Trophoblast cell (in vitro differentiated cells and primary cell): ENCODE measurements at places on chromosomes 3 and 15.

DNA sequence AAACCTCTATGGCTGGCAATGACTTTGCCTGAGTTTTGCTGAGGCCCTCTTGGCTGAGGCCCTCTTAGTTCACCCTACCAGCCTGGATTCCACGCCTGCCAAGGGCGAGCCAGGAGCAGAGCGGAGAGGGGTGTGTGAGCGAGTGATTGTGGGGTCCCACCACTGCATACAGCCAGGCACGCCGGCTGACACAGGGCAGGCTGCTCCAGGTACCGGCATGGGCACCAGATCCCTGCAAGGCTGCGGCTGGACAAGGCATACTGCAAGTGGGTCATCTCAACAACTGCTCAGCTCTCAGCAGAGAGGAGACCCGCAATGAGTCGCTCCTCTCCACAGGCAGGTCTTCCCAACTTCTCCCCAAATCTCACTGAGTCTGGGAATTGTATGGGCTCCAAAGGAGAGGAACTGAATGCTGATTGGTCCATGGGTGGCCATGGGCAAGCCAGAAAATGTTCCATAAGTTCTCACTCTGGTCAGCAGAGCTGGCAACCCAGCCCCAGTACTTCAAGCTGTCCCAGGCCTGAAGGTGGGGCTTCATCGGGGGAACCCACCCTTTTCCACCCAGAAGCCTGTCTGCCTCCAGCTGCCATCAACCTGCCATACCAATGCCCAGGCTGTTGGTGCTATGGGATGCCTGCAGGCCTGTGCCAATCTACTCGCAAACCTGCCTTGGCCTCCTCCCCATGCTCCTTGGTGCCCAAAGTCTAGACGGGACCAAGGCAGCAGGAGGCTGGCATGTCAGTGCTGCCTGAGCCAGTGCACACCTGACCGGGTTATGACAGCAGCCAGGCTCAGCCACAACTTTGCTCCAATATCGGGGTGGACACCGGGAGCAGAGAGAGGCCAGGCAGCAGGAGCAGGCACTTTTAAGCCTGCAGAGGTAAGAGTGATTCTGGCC, 1273.6 kb upstream of the GBE1 start:
- DNase-seq = no peak
- H3K36me3 ChIP-seq = no peaks in the 10 kb centered on the region
- no peaks in the 10 kb centered on the region for H3K27me3 ChIP-seq
- no peaks in the 10 kb centered on the region for H3K4me1 ChIP-seq
- no peak overlapping the region for H3K4me3 ChIP-seq

GRCh38 chr3:137172728-137173127, 214.9 kb downstream of the IL20RB start:
- DNase-seq = no peak
- no peaks in the 10 kb centered on the region for H3K27me3 ChIP-seq
- H3K4me1 ChIP-seq = no peaks in the 10 kb centered on the region
- H3K27ac ChIP-seq = no peak overlapping the region

GRCh38 chr3:31004025-31004678, 109.7 kb upstream of the GADL1 start:
- DNase-seq = peak; percentile 95
- H3K4me3 ChIP-seq = no peak overlapping the region
- H3K36me3 ChIP-seq = no peaks in the 10 kb centered on the region
- H3K27me3 ChIP-seq = no peaks in the 10 kb centered on the region

GRCh38 chr3:32862247-32862935, 44.6 kb downstream of the TRIM71 start:
- H3K4me3 ChIP-seq = no peak overlapping the region
- DNase-seq = no peak
- H3K4me1 ChIP-seq = peaks cover 50% of the 10 kb centered on the region
- no peaks in the 10 kb centered on the region for H3K36me3 ChIP-seq
- H3K27ac ChIP-seq = no peak overlapping the region
- no peaks in the 10 kb centered on the region for H3K27me3 ChIP-seq

GRCh38 chr3:40623567-40623966, 98.8 kb downstream of the ZNF621 start:
- no peak for DNase-seq
- H3K4me3 ChIP-seq = no peak overlapping the region
- peaks cover 2% of the 10 kb centered on the region for H3K4me1 ChIP-seq
- H3K27me3 ChIP-seq = no peaks in the 10 kb centered on the region
- H3K36me3 ChIP-seq = no peaks in the 10 kb centered on the region

DNA sequence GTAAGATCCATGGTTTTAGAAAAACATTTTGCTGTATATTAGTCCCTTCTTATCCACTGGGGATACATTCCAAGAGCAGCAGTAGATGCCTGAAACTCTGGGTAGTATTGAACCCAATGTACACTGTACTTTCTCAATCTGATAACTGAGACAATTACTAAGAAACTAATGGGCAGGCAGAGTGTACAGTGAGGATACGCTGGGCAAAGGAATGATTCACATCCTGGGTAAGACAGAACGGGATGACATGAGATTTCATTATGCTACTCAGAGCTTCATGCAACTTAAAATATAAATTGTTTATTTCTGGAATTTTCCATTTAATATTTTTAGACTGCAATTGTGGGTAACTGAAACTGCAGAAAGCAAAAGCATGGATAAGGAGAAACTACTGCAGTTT, 46.2 kb upstream of the TEX55 start:
- no peak overlapping the region for H3K27ac ChIP-seq
- DNase-seq = no peak
- H3K4me3 ChIP-seq = no peak overlapping the region
- H3K4me1 ChIP-seq = no peaks in the 10 kb centered on the region

DNA sequence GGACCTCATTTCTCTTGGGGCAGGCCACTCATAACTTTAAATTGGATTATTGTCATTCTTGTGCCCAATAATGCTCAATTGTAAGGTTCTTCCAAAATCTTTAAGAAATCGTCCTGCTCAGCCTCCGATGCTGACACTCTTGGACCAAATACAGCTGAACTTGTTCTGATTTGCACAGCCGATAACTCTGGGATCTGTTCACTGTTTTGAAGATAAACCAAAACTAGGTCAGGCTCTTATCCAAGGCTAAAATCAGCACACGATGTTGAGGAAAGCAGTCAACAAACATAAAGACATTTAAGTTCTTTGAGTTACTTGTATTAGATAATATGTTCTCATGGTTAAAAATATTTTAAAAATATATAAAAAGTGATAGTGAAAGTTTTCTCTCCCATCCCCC, 52.0 kb upstream of the NEO1 start:
- no peak for DNase-seq
- no peaks in the 10 kb centered on the region for H3K4me1 ChIP-seq
- no peaks in the 10 kb centered on the region for H3K36me3 ChIP-seq
- no peak overlapping the region for H3K27ac ChIP-seq
- H3K27me3 ChIP-seq = no peaks in the 10 kb centered on the region

DNA sequence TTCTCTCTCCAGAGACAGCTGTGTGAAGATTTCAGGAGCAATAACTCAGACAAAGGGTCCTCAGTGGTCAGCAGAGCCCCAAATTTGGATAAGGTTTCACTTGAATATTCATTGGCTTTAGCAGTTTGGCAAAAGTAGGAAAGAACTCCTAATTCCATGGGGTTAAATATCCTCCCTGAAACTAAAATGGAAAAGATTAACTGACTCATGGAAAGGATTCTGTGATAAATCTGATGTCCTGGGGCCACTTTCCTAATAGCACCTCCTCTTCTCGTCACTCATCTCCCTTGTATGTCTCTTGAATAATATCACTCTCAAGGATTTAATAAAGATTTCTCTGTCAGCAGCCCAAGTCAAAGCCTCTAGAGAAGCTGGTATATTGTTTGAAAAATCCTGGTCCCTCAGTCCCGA, 33.3 kb upstream of the TBC1D23 start:
- no peak overlapping the region for H3K4me3 ChIP-seq
- H3K4me1 ChIP-seq = no peaks in the 10 kb centered on the region
- H3K27me3 ChIP-seq = no peaks in the 10 kb centered on the region
- DNase-seq = no peak

- no peak overlapping the region for H3K4me3 ChIP-seq
- DNase-seq = no peak
- H3K27me3 ChIP-seq = no peaks in the 10 kb centered on the region
- no peaks in the 10 kb centered on the region for H3K36me3 ChIP-seq
- peaks cover 4% of the 10 kb centered on the region for H3K4me1 ChIP-seq
Observed at GRCh38 chr15:58348095-58348812, 83.5 kb upstream of the LIPC start.

- no peak for DNase-seq
- no peaks in the 10 kb centered on the region for H3K36me3 ChIP-seq
- H3K4me3 ChIP-seq = no peak overlapping the region
Observed at GRCh38 chr3:189273736-189274135, 102.0 kb downstream of the TPRG1 start.

DNA sequence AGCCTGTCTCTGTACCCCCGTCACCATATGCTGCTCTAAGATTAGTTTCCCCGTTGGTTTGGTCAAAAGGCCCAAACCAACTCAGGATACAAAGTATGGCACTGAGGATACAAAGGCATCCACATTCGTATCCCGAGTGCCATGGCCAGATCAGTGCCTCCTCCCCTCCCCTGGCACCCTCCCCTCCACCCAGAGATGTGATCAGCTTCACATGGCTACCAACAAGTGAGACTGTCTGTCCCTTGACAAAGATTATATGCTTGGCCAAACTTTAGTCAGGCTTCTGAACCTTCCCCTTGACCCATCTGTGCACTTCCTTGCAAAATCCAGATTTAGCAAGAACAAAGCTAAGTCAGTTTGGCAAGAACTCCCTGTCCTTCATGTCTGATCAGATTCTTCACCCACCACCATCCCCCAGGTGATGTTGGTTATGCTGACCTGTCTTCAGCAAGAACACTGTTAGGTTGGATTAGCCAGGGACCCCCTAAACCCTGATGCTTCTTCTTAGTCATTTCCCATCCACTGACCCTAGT, 61.7 kb downstream of the KLF15 start:
- H3K27me3 ChIP-seq = no peaks in the 10 kb centered on the region
- H3K36me3 ChIP-seq = no peaks in the 10 kb centered on the region
- no peak for DNase-seq
- no peaks in the 10 kb centered on the region for H3K4me1 ChIP-seq
- H3K4me3 ChIP-seq = no peak overlapping the region

GRCh38 chr3:108780235-108780634, 23.0 kb upstream of the RETNLB start:
- H3K36me3 ChIP-seq = no peaks in the 10 kb centered on the region
- no peak overlapping the region for H3K4me3 ChIP-seq

DNA sequence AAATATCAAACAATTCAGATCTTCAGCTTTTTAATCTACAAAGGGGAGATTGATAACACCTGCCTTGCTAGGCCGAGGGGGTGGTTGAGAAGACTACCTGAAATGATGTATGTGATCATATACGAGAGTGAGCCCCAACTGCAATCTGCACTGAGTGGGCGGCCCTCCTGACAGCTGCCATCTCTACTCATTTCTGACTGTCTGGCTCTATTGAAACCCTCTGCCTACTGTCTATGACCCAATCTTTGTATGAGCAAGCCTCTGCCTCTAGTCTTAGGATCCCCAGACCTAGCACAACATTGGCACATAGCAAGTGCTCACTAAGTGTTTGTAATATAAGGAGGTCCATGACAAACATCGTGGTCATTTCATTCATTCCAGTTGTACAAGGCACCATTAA, 144.4 kb upstream of the NR2F2 start:
- no peak overlapping the region for H3K4me3 ChIP-seq
- H3K27me3 ChIP-seq = no peaks in the 10 kb centered on the region
- H3K36me3 ChIP-seq = no peaks in the 10 kb centered on the region
- H3K27ac ChIP-seq = no peak overlapping the region

DNA sequence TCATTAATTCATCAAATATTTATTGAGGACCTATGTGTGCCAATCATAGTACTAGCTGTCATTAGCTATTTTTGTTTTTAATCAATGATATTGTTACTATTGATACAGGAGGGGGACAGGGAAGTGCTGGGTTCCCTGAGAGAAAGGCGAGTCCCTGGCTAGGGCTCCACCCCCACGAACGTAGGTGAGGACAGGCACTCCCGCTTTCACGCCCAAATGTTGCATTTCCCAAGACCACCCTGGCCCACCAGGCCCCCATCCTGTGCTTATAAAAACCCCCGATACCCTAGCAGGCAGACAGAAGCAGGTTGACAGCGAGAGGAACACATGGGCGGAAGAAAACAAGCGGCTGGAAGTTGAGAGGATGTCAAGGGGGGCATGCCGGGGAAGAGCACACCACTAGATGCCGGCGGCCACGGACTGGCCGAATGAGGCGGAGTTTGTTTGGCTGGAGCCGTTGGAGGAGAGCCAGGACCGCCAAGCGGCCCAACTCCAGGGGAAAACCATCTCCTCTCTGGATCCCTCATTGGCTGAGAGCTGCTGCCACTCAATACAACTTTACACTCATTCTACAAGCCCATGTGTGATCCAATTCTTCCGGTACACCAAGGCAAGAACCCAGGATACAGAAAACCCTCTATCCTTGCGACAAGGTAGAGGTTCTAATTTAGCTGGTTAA, 798.7 kb upstream of the SEMA6D start:
- H3K27me3 ChIP-seq = no peaks in the 10 kb centered on the region
- H3K4me3 ChIP-seq = no peak overlapping the region
- H3K27ac ChIP-seq = no peak overlapping the region

DNA sequence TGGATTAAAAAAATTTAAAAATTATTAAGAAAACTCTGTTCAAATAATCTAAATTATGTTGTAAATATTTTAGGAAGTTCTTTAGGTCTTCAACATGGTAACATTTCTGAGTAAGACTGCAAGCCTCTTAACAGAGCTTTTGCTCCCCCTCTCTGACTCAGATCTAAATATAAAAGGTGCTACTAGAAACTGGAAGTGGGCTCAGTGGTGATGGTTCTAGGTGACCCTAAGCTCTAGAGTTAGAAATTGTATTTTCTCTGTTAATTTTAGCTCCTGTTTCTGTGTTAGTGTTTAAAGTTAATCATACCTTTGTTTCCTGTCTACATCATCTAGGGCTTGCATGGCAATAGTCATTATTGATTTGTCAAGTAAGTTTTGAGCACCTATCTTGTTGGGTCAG, 159.9 kb upstream of the MEIS2 start:
- no peaks in the 10 kb centered on the region for H3K27me3 ChIP-seq
- no peaks in the 10 kb centered on the region for H3K36me3 ChIP-seq
- no peak for DNase-seq
- no peak overlapping the region for H3K4me3 ChIP-seq
- H3K27ac ChIP-seq = no peak overlapping the region
- H3K4me1 ChIP-seq = no peaks in the 10 kb centered on the region

DNA sequence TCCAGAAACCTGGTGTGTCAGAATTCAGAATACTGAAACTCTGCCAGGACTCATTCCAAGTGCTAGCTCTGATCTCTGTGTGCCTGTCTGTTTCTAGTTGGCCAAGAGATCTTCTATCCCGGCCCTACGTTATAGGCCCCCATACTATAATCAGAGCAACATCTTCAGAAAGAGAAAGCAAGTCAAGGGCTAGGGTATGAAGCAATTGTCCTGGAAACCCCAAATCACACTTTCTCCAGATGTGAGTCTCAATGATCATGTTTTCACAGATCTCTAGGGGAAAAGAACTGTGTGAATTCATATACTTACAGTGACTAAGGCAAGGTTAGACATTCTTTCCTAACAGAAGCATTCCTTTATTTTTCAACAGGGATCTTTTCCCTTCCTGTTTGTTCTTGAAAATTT, 309.7 kb downstream of the SLC9A9 start:
- DNase-seq = no peak
- H3K4me3 ChIP-seq = no peak overlapping the region
- no peaks in the 10 kb centered on the region for H3K4me1 ChIP-seq
